ENCODE measurements at places on chromosomes 11 and 22.
A peak's percentile ranks its signal among the peaks of the same experiment; 100 is the strongest.

DNA sequence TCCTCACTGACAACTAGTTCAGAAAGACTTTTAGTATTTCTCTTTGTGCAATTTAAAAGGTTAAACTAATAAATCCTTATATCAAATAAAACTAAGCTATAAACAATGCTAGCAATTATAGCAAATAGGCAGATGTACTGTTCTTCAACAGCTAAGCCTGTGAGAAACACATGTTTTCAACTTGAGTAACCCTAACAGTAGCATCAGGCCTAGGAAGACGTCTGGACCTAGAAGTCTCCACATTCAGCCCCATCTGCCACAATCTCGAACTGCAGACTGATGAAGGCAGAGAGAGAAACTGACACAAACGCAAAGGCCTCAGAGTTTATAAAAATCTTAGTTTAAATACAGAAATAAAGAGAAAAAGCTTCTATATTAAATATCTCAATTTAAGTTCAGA is 2.5 kb downstream of the ST13 start:
- DNase-seq, result no peak

GRCh38 chr22:40450616-40451015 is 80.2 kb downstream of the SGSM3 start:
- DNase-seq, result no peak

DNA sequence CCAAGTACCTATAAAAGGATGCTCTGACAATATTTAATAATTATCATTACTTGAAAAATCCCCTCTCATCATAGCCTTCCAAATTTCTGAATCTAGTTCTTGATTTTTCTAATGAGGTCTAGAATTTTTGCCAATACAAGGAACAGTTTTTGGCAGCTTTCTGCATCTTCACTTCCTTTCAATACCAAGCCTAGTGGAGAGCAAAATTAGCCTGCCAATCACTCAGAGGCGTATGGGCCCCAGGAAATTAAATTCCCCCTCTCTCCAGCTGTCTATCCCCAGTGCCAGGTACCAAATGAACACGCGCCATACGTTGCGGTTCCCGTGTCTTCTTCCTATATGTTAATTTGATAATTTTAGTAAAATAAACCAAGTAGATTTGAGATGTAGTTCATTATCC is 293.9 kb downstream of the NTM start:
- no peak for DNase-seq

DNA sequence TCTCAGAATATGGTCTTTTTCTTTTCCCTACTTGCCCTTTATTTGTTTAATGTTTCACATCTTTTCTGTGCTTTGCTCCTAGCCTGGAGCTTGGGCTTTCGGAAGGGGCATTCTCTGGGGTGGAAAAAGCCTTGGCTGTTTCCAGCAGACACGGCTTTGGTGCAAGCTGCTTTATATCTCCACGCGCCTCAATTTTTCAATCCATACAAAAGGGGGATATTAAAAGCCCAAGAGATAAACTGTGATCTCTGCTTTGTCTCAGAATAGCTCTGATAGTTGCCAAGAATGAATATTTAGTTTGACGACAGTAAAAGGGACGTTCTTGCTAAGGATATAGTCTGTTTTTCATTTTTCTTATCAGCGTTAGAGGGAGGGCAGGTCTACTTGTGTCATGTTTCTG is 194.0 kb upstream of the KIRREL3 start:
- no peak for DNase-seq

GRCh38 chr11:93704237-93704636 is 37.1 kb downstream of the TAF1D start:
- no peak for DNase-seq

DNA sequence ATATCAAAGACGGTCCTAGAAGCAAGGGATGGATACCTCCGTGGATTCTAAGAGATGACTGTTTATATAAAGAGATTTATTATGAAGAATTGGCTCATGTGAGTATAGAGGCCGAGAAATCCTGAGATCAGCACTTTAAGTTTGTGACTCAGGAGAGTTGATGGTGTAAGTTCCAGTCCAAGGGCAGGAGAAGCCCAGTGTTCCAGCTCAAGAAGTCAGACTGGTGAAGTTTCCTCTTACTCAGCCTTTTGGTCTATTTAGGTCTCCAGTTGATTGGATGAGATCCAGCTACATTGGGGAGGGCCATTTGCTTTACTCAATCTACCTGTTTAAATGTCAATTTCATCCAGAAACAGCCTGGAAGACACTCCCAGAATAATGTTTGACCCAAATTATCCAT is 45.1 kb downstream of the TSPAN18 start:
- DNase-seq, result no peak

DNA sequence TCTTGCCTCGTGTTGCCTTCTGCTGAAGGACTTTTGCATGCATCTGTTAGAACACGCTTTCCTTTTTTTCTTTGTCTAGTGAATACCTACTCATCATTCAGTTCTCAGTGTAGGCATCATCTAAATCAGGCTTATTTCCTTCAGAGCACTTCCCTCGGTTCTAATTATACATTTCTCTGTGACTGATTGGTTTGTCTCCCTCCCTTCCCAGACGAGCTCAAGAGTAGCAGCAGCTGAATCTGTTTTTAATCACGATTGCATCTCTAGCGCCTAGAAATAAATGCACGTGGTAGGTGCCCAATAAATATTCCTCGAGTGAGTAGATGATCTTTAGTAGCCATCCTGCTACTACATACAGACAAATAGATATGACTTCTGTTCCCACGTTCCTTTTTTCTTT is 6.3 kb downstream of the CEP164 start:
- DNase-seq, result peak; percentile 18

DNA sequence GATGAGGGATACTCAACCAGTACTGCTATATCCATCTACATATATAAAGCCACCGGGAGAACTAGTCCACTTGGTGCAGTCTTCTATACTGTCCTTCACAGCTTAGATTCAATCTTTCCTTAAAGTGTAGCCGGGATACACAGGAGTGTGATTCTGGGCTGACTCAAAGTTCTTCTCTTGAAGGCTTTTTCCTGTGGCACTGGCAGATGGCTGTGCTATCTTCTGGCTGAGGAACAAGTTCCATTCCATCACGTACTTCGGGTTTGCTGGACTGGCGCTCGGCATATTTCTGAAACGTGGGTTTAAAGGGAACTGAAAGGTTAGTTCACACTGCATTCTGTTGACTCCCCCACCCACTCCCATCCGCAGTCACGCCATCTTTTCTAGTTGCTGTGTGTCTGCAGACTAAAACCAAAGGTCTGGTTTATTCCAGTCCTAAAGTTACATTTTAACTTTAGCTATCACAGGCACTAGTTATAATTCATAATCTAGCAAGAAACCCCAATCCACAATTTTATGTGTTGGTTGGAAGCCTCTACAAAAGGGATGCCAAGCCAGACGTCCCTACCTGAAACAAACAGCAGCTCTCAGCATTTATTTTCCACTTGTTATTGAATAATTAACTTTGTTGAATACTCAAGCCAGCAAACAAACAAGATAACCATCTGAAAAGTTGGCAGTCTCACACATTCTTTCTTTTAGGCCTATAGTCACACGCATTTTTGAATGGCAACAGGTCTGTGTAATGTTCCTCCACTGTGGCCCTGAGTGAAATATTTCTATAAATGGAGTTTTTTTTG is 7.5 kb upstream of the C11orf65 start:
- DNase-seq, result no peak

DNA sequence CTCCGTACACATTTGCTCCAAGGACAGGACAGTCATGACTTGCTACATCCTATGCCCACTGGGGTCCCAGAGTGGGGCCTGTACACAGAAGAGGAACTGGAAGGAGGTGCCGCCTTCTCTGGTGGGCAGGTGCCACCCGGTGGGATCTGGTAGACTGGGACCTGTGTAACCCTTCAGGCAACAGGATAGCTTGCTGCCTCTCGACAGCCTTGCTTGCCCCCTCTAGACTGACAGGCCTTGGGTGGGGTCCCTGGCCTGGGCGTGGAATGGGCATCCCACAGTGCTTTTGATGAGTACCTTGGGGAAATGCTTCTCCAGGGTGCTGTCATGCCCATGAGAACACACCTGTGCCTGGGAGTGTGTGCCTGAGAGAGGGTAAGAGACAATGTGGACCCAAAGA is 15.8 kb downstream of the SHANK3 start:
- no peak for DNase-seq

DNA sequence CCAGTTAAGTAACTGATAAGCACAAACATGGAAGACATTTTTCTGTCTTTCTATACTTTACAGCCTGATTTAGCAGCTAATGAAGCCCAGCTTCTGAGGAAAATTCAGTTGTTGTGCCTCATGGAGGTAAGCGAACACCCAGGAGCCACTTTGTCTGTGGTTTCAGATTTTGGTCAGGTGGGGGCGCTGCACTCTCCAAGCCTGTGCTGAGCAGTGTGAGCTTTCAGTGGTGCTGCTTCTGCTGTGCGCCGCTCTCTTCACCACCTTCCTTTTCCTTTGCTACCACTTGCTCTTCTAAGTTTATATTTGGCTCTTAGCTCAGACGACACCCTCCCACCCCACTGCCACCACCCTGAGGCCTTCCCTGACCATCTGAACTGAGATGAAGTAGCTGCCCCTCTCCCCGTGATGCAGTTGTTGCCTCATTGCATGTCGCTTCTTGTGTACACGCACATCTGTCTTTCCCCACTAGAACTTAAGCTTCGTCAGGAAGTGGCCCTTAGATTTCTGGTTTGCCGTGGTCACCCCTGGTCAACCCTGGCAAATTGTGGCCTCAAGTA is 14.0 kb downstream of the PSMD13 start:
- DNase-seq, result peak; percentile 80

GRCh38 chr22:36201630-36202319 is at the start of gene APOL4:
Gene APOL4 (minus strand): TSS chr22:36201809. CDS start chr22:36201734, 75 bp downstream.
- DNase-seq, result peak; percentile 51

- no peak for DNase-seq
These were observed 347.9 kb upstream of the NCAM1 start for GRCh38 chr11:112613051-112613972.

GRCh38 chr22:49638788-49639187 is 188.9 kb downstream of the BRD1 start:
- no peak for DNase-seq

GRCh38 chr11:75303544-75304224 is 47.8 kb downstream of the ARRB1 start:
- DNase-seq, result no peak

DNA sequence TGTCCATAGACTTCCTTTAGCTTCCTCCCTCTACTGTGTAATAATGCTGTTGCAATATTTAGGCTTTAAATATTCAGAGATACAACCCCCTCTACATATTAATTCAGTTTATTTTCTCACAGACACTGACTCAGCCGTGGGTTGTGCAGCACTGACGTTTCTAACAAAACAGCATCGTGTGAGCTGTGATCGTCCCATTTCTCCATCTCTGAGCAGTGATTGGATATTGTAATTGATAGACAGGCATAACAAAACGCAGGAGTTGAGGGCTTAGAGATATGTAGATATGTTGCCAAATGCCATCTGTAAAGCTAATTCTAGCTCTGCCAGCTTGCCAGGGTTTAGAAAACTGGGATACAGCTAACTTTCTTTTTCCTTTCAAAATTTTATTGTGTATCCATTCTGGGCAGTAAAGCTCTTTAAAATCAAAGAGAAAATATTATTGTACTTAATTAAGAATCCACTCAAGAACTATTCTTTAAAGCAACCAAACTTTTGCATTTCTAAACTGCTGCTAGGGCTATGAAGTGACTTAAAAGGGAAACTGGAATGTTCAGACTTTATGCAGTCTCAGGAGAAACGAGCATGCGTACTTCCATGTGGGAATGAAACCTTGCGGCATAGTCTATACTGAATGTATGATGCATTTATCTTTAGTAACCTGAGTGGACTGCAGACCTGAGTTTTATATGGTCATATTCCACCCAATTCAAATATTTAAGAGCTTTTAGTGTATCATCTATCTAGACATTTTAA is 22.7 kb downstream of the BTBD10 start:
- peak; percentile 87 for DNase-seq

GRCh38 chr11:11635443-11635842 is 13.6 kb upstream of the GALNT18 start:
- peak; percentile 18 for DNase-seq

- no peak for DNase-seq
These were observed 92.5 kb upstream of the OR4B1 start for GRCh38 chr11:48123934-48124755.

DNA sequence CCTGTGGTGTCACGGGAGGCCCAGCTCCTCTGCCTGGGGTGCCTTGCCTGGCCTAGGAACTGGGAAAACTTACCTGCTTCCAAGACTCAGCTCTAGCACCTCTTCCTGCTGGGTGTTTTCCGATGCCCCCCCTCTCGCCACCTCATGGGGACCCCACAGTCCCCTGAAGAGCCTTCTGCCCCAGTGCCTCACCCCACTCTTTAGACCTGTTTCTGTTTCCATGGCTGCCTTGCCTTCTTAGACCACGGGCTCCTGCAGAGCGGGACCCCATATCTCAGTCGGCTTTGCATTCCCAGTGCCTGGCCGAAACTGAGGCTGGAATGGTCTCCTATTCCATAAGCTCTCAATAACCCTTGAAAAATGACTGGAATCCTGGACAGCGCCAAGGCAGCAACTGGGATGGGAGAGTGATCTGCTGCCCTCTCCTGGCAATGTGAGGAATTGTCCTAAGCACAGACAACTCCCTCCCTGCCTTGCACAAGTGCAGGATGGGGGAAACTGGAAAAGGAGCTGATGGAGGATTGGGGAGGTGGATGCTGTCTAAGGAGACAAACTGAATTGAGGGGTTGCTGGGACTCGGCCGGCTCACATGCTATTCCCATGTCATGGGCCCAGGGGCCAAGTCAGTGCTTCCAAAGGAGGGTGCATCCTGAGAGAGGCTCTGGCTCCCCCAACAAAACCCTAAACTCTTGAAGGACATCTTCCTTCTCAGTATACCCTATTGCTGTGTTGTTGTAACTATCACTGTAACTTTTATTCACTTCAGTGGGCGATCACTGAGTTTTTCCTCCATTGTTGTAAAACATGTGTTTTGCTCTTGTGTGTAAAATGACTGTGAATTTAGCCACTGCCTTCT is 26.6 kb upstream of the IL17RA start:
- peak; percentile 48 for DNase-seq

GRCh38 chr11:120334894-120335462 is 1.2 kb upstream of the ARHGEF12 start:
- peak; percentile 80 for DNase-seq

DNA sequence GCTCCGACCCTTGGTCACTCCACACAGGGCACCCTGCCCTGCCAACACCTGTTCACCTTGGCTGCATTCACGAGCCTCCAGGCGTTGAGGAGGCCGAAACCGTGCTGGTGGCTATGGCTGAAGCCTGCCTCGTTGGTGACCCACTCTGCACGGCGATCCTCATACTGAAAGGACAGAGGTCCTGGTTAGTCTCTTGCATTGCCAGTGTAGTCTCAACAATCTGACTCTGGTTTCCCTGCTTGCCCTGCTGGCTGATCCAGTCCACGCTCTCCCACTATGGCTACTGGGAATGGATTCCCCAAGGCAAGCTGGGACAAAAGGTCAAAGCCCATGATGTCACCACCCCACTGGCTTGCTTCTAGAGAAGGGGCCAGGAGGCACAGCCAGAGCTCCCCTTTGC is 12.9 kb downstream of the PCSK7 start:
- no peak for DNase-seq

GRCh38 chr11:57241353-57241972 is 4.4 kb upstream of the APLNR start:
- no peak for DNase-seq
